Neural progenitor cell (in vitro differentiated cells): ENCODE measurements at places on chromosomes 3 and 15. TPM values are rescaled to one million over a fixed set of nuclear protein-coding genes. Genes with fewer than 3 reads are reported as not detected.

DNA sequence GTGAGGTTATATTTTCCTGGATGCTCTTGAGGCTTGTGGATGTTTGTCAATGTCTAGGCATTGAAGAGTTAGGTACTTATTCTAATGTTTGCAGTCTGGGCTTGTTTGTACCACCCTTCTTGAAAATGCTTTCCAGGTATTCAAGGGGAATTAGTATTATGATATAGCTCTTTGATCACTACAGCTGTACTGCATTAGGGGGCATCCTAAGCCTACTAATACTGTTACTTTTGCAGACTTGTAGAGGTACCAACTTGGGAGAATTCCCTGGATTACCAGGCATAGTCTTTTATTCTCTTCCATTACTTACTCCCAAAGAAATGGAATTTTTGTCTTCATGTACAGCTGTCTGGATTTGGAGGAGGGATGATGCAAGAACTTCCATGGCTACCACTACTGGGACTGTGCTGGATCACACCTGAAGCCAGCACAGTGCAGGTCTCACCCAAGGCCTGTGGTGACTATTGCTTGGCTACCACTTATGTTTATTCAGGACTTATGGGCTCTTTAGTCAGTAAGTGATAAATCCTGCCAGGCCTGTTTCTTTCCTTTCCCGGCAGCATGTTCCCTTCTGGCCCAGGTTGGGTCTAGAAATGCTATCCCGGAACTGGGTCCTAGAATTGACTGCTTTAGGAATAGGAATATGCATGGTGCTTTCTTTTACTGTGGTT is 402.9 kb downstream of the IL20RB start:
- H3K4me3 ChIP-seq: no peak overlapping the region
- no peaks in the 10 kb centered on the region for H3K36me3 ChIP-seq
- H3K4me1 ChIP-seq: no peaks in the 10 kb centered on the region
- no peaks in the 10 kb centered on the region for H3K27me3 ChIP-seq

Gene OR5K2
- not detected in 2 replicates for total RNA-seq

- H3K27me3 ChIP-seq: peaks cover 16% of the 10 kb centered on the region
- DNase-seq: peak; percentile 74
- H3K4me3 ChIP-seq: peak overlapping the region; percentile 56
Measured at GRCh38 chr3:119580067-119580760, 922 bp downstream of the ADPRH start.

Gene C15orf39
- total RNA-seq: 1.2 and 7.1 TPM in 2 replicates

Gene MYZAP
- 0.09 TPM in 1 of 2 replicates, not detected in the other for total RNA-seq

Gene IGDCC3
- total RNA-seq: 15.8 and 29.4 TPM in 2 replicates

- H3K4me3 ChIP-seq: no peak overlapping the region
- H3K36me3 ChIP-seq: no peaks in the 10 kb centered on the region
- H3K27me3 ChIP-seq: no peaks in the 10 kb centered on the region
- DNase-seq: no peak
- no peaks in the 10 kb centered on the region for H3K4me1 ChIP-seq
Measured at GRCh38 chr3:61354604-61355003, 103.4 kb upstream of the FHIT start.

- no peaks in the 10 kb centered on the region for H3K4me1 ChIP-seq
- H3K27me3 ChIP-seq: no peaks in the 10 kb centered on the region
Measured at GRCh38 chr3:156492801-156493261, 62.1 kb downstream of the SSR3 start.

DNA sequence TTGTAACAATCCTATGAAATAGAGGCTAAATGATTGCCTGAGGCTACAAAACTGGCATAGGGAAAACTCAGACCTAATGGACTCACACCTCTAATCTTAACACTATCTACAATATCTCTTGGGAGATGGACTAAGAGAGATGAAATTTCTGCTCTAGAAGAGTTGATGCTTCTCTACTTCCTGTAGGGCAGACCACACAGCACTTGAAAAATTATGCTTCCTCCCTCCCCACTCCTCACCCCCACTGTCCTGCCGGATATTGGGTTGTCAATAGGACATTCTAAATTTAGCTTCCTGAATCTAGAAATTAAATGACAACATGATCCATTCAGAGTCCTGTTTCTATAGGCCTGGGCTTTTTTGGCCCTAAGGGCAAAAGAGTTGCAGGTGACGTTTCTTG is 295.6 kb downstream of the GAP43 start:
- no peak overlapping the region for H3K27ac ChIP-seq
- DNase-seq: no peak

DNA sequence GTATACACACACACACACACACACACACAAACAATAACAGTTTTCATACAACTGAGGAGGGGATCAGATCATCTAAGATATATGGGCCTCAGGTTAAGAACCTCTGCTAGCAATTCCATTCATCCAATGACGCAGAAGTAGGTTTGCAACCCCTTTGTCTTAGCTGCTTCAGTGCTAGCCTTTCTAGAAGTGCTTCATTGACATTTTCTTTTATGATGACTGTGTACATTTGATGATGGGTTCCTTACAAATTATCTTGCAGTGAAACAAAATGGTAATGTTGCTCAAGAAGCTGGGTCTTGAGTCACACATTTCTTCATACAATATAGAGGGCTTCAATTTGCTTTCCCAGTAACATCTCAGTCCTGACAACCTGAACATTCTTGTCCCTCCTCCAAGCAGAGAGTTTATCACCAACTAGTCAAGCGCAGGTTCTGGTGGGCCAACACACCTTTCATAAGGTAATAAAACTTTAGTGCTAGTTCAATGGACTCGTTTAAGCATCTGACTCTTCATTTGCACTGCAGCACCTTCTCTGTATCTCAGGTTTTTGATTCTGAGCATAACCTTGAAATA is 269.5 kb downstream of the CNTN3 start:
- H3K4me3 ChIP-seq: no peak overlapping the region
- no peak overlapping the region for H3K27ac ChIP-seq
- no peaks in the 10 kb centered on the region for H3K27me3 ChIP-seq
- H3K4me1 ChIP-seq: no peaks in the 10 kb centered on the region

- no peak overlapping the region for H3K27ac ChIP-seq
- no peaks in the 10 kb centered on the region for H3K27me3 ChIP-seq
- H3K36me3 ChIP-seq: no peaks in the 10 kb centered on the region
- H3K4me1 ChIP-seq: no peaks in the 10 kb centered on the region
Measured at GRCh38 chr3:135752851-135753250, 212.7 kb upstream of the PPP2R3A start.

- DNase-seq: no peak
- no peak overlapping the region for H3K27ac ChIP-seq
- no peaks in the 10 kb centered on the region for H3K27me3 ChIP-seq
Measured at GRCh38 chr3:44983484-44983941, 7.5 kb downstream of the EXOSC7 start.

Gene SHISA5
- 54.8 and 133 TPM in 2 replicates for total RNA-seq

Gene GOLGA6L4
- total RNA-seq: 0.19 and 0.28 TPM in 2 replicates

DNA sequence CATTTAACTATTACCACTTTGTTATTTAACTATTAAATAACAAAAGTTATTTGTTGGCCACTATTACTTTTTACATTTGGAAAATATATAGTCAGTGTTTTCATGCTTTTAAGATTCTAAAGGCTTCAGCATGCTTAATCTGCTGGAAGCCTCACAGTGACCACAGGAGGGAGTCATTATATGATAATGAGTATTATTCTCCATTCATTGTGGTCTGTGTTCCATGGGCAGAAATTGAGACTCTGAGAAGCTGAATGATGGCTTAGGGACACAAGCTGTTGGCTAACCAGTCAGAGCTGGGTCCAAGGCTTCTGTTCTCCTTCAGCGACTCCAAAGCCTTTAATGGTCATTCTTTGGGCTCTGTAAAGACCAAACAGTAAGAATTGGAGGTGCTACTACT is 64.7 kb downstream of the BFSP2 start:
- no peak overlapping the region for H3K4me3 ChIP-seq
- H3K4me1 ChIP-seq: peaks cover 77% of the 10 kb centered on the region
- H3K27me3 ChIP-seq: peaks cover 5% of the 10 kb centered on the region
- no peaks in the 10 kb centered on the region for H3K36me3 ChIP-seq

Gene NMNAT3
- 0.87 and 0.95 TPM in 2 replicates for total RNA-seq

Gene GP9
- total RNA-seq: not detected in 2 replicates

GRCh38 chr3:1515882-1516281 is 423.1 kb downstream of the CNTN6 start:
- no peaks in the 10 kb centered on the region for H3K36me3 ChIP-seq
- H3K27me3 ChIP-seq: no peaks in the 10 kb centered on the region
- no peak overlapping the region for H3K4me3 ChIP-seq
- no peaks in the 10 kb centered on the region for H3K4me1 ChIP-seq
- no peak for DNase-seq

GRCh38 chr15:76310475-76311099 is 682 bp downstream of the ETFA start:
- H3K36me3 ChIP-seq: no peaks in the 10 kb centered on the region
- no peak overlapping the region for H3K27ac ChIP-seq
- peak overlapping the region; percentile 80 for H3K4me3 ChIP-seq
- H3K4me1 ChIP-seq: peaks cover 5% of the 10 kb centered on the region
- H3K27me3 ChIP-seq: no peaks in the 10 kb centered on the region

Gene STRIT1
- total RNA-seq: not detected in 2 replicates

Gene SLCO2A1
- total RNA-seq: 0.07 and 0.09 TPM in 2 replicates
